ENCODE measurements at places on chromosomes 11 and 22.

DNA sequence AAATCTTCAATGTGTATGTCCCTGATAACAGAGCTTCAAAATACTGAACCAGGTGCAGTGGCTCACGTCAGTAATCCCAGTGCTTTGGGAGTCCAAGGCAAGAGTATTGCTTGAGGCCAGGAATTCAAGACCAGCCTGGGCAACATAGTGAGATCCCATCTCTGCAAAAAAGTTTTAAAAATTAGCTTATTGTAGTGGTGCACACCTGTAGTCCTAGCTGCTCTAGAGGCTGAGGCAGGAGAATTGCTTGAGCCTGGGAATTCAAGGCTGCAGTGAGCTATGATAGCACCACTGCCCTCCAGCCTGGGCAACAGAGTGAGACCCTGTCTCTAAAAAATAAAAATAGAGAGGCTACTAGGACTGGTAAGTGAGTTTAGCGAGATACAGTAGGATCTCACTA, 84.0 kb downstream of the PACS1 start:
- no peak for DNase-seq

DNA sequence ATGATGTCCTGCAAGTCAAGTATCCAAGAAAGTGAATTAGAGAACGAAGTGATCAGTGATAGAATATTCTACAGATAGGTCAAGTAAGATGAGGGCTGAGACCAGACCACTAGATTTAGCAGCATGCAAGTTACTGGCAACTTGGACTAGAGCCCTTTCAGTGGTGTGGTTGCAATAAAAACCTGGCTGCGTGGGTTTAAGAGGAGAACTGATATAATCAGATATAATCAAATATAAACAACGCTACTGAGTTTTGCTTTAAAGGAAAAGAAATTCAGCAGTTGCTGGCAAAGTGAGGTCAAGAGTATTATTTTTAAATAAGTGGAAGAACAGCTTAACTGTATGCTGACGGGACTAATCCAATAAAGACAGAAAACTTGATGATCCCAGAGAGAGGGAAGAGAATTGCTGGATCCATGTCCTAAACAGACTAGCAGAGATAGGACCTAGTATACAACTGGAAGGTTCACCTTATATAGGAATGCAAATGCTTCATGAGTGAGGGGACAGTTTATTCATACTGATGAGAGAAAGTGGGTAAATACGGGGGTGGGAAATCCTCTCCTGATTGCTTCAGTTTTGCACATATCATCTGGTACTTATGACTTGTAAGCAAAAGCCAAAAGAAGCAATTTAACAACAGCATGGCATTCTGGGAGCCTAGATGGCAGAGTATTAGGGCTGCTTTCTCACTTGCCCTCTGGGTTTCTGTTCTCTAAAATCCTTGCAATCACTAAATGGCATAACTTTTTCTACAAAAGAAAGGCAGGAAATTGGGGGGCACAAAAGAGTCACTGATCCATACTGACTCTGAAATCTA, 146.2 kb downstream of the RBFOX2 start:
- DNase-seq = no peak

DNA sequence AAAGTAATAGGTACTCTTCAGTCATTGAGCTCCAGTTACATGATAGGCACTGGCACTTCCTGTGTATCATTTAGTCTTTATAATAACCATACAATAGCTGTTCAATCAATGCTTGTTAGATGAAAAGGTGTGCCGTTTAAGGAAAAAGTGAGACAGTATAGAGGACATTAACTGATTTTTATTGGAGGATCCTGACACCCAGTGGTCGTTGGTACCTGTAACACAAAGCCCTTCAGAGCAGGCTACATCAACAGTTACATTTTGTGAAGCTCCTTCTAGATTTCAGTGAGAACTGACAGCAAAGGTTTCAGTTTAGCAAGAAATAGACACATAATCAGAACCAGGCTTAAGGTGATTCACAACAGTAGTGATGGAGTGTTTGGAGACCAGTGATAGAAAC, 44.2 kb downstream of the CCDC81 start:
- DNase-seq = no peak

GRCh38 chr22:20573176-20573832, 65.9 kb downstream of the MED15 start:
- no peak for DNase-seq

DNA sequence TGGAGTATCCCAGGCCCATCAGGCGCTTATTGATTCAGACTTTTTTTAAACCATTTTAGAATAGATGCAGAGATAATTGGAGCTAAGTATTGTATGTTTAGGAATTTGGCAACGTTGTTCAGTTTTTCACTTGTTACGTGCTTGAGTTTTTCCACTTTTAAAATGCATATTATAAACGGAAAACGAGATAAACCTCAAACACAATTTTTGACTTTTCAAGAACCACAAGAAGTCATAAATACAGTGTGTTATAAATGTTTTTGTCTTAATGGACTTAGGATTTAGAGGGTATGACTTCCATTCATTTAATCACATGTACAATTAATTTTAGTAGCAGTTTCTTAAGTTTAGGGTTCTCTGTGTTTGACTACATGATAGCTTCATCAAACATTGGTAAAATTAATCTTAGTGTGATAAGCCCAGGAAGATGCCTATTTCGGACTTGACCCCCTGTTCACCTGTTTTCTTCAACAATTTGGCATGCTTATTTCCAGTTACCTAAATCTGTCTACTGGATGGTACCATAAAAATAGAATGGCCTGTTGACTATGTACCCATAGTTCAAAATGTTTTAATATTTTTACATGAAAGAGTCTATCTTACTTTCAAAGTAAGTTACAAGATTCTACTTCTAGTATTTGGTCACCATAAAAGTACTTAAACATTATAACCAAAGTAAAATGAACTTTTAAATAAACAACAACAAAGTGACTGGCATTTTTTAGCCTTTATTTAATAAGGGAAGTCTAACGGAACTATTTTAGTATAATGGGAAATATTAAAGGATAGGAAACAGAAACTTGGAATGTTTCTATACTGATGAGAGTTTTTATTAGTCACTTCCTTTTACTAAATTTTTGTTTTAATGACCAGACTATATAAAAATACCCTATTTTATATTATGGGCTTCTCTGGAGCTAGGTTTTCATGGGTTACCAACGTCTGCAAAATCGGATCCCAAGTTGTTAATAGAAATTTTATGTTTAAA, 1.4 kb downstream of the ZC3H12C start:
- DNase-seq = no peak

DNA sequence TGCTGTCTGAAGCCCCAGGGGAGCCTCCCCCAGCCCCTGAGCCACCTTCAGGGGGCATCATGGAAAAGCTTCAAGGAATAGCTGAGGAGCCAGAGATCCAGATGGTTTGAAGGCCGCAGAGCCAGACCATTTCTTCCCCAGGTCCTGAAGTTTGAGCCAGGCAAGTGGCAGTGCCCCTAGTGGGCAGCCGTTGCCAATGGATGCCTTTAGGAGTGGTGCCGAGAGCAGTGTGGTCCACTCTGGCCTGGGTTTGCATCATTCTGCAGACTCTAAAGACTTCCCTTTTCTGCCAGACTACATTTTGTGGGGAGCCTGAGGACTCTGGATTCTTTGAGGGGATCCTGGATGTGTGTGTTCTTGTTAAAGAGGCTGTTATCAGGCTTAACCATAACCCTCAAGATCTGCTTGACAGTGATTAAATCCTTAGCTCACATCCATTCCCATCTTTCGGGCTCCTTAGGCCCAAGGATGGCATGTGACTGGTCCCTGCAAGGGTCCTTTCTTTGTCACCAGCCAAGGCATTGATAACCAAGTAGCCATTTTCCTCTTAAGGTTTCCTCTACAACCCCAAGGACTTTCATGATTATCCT, 13.1 kb downstream of the HINFP start:
- DNase-seq = no peak
